ENCODE measurements at places on chromosomes 3 and 15.

- no peak for DNase-seq
Observed at GRCh38 chr3:12970684-12971083, 102.5 kb downstream of the IQSEC1 start.

GRCh38 chr3:145191543-145191942 lies 969.4 kb downstream of the PLOD2 start:
- DNase-seq = no peak

- DNase-seq = no peak
Observed at GRCh38 chr3:11328196-11328945, 56.2 kb downstream of the ATG7 start.

- no peak for DNase-seq
Observed at GRCh38 chr3:14047027-14047426, 77.6 kb downstream of the CHCHD4 start.

- no peak for DNase-seq
Observed at GRCh38 chr15:67931861-67932260, 92.0 kb upstream of the RNU6-1 start.
